T-helper 1 cell (primary cell): ENCODE measurements at places on chromosomes 11 and 22.

- DNase-seq: peak; percentile 92
Measured at GRCh38 chr22:41699264-41700107, at the start of gene MEI1. Gene MEI1, plus strand, starts transcription at chr22:41699503. Its CDS starts 36 bp downstream, at chr22:41699539.

DNA sequence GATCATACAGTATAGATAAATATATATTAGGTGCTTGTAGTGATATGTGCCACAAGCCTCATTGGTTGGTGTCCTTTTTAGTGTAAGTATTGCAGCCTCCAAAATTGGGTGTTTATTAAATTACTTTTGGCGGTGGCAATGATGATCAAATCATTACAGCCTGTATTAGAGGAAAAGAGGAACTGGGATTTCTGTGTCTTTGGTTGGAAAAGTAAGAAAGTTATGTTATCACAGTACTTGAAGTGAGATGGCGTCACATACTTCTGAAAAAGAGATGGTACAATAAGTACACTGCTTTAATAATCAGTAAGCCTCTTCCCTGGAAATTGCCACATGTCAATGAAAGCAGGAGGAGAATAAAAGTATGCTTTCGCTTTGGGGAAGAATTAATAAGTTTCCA, 523 bp upstream of the MPZL3 start:
- DNase-seq: no peak

- DNase-seq: no peak
Measured at GRCh38 chr22:38872831-38873248, 824 bp upstream of the CBX6 start.

DNA sequence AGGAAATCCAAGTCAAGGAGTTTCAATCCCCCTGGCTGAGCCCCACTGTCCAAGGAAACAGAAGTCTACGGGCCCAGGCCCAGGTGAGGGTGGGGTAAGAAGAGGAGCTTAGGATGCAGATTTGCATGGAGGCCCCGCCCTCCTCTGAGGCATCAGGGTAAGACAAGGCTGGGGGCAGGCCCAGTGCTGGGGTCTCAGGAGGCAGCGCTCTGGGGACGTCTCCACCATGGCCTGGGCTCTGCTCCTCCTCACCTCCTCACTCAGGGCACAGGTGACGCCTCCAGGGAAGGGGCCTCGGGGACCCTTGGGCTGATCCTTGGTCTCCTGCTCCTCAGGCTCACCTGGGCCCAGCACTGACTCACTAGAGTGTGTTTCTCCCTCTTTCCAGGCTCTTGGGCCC, 31.3 kb upstream of the IGLL5 start:
- no peak for DNase-seq

- no peak for DNase-seq
Measured at GRCh38 chr11:13294771-13295579, 17.4 kb downstream of the BMAL1 start.

DNA sequence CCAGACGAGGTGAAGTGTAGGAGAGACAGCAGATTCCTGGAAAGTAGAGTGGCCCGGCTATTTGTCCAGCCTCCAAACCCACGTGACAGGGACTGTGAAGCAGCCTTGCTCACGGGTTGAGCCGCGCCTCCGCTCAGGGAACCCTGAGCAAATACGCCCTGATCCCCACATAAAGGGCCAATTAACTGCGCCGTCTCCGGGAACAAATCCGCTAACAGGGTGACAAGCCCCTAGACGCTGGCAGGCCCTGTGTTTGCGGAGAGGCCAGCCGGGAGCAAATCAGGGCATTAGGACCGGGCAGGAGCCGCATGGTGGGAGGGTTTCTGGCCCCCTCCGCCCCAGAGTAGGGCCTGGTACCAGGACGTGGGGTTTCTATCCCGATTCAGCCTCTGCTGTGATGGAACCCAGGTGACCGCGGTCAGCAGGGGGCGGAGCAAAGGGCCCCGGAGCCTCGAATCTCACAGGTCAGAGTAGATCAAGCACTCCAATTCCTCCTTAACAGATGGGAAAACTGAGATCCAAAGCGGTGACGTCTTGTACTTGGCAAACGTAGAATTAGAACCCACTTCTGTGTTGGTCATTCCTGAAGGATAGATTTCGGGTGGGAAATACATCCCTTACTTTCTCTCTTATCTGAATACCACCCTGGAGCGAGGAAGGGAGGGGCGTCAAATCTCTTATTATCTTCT, 2.0 kb upstream of the ROBO3 start:
- no peak for DNase-seq

DNA sequence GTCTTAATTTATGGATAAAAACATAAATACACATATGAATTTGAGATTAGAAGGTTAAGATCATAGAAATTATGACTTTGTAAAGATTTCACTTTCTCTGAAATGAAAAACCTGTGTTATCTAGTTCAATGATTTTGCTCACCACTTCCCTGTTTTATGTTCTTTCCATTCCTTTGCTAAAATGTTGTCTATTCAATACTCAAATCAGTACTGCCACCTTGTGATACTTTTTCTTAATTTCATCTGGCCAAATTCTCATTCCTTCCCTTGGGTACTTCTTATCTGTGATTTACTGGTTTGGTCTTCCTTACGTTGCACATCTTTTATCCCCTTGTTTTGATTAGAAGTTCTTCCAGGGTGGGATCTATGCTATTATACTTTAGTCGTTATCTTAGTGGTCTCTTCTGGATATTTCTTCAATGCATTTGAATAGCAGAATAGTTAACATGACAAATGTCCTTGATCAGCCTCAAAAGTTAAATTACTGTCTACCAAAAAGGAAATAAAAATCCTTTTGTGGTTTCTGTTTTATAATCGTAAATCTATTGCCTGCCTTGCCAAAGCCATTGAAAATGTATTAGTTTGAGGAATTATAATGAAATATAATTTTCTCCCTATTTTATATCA, 197.0 kb downstream of the PGR start:
- no peak for DNase-seq

- DNase-seq: peak; percentile 2
Measured at GRCh38 chr11:73227571-73228211, 9.6 kb downstream of the P2RY2 start.
